ENCODE measurements at places on chromosomes 4 and X. TPM values are rescaled to one million over a fixed set of nuclear protein-coding genes. Genes with fewer than 3 reads are reported as not detected.

Gene YY2
- 1.4 TPM for total RNA-seq

Gene OPRPN
- not detected for total RNA-seq

Gene GRIA2
- under 0.01 TPM for total RNA-seq

Gene PTPN13
- 87.8 TPM for total RNA-seq

Gene VCX3B
- not detected for total RNA-seq

Gene CSN1S1
- not detected for total RNA-seq

Gene SMIM31
- not detected for total RNA-seq

Gene BRS3
- total RNA-seq = not detected

Gene TSPAN6
- total RNA-seq = 37.3 TPM

Measured in osteoblast (primary cell).